ENCODE measurements at places on chromosomes 2 and 18. TPM values are rescaled to one million over a fixed set of nuclear protein-coding genes. Genes with fewer than 3 reads are reported as not detected.

Gene ACMSD
- total RNA-seq, result not detected

Gene TEX44
- total RNA-seq, result not detected

Gene SLC1A4
- total RNA-seq, result 10.3 TPM

Gene PRADC1
- total RNA-seq, result 25.3 TPM

Gene COL3A1
- 0.09 TPM for total RNA-seq

Measured in A549 treated with Mapracorat at 1 μM for 4 hours (cell line).